ENCODE measurements at places on chromosomes 2 and 18.

- DNase-seq: no peak
These were observed 207.4 kb downstream of the TMEM247 start for GRCh38 chr2:46686811-46687210.

DNA sequence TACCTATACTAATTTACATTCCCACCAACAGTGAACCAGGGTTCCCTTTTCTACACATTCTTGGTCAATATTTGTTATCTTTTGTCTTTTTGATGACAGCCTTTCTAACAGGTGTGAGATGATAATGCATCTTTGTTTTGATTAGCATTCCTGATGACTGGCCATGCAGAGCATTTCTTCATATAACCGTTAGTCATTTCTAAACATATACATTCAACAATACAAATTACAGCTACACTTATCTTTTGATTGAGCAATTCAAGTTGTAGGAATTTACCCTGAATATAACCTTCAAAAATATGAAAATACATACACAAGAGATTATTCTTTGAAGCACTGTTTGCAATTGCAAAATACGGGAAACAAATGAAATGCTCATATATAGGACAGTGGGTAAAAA is 94.9 kb downstream of the TMEM131 start:
- no peak for DNase-seq

DNA sequence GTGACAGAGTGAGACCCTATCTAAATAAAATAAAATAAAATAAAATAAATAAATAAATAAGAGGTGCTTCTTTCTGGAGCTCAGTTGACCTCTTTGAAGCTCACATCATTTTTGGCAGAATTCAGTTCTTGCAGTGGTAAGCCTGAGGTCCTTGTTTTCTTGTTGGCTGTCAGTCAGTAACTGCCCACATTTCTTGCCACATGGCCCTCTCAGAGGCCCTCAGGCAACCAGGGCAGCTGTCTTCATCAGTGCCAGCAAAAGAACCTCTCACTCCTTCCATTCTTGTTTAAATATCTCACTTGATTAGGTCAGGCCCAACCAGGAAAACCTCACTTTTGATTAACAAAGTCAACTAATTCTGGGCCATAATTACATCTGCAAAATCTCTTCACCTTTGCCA is 53.2 kb downstream of the RAPGEF4 start:
- DNase-seq: no peak

- no peak for DNase-seq
These were observed 516.5 kb downstream of the XIRP2 start for GRCh38 chr2:167404627-167405284.

- no peak for DNase-seq
These were observed 14.5 kb upstream of the SEH1L start for GRCh38 chr18:12933327-12933726.

GRCh38 chr2:218831378-218831990 is at the start of gene PRKAG3:
Gene PRKAG3 (minus strand): TSS chr2:218831803.
- DNase-seq: no peak

GRCh38 chr2:215622837-215623236 is 187.0 kb upstream of the FN1 start:
- DNase-seq: no peak

DNA sequence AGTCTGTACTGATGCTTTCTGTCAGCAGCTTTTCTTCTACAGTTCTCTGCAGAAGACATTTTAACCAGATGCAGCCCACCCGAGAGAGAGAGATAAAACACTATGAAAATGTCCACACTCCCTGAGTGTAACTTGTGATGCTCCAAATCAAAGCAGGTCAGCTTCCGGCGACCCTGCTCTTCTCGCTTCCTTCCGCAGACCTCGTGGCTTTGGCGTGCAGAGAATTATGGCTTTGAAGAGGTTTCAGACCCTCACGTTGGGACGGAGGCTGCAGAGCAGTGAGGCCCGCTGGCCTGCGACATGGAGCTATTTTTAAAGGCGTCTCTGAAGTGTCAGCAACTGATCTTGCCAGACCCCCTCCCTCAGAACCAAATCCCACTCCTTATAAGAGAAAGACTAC is 41.8 kb downstream of the TMEM163 start:
- DNase-seq: no peak

DNA sequence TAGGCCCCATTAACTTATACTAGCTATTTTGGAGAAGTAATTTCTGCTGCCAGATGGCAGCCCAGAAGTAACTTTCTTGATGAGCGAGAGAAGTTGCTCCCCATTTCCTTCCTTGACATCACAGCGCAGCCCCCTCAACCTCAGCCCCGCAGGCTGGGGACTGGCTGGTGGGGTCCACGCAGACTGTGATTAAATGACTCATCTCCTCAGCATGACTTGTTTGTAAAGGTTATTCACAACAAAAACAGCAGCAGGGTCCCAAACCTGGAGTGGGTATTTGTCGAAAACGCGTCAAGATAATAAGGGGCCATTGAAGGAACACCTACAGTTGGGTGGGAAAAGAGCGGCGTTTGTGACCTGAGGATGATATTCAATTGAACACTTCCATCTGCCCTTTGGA is 120.6 kb downstream of the TXNL1 start:
- no peak for DNase-seq

DNA sequence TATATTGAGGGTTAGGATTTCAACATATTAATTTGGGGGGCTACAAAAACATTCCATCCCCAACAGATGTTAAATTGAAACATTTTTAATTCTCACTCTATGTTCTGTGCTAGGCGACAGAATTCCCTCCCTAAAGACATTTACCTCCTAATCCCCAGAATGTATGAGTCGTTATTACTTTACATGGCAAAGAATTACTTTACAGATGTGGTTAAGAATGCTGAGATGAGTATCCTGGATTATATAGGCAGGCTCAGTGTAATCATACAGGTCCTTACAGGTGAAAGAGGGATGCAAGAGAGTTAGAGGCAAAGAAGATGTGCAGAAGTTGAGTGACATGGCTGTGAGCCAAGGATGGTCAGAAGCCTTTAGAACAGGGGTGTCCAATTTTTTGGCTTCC is 974.1 kb upstream of the ACVR2A start:
- no peak for DNase-seq

DNA sequence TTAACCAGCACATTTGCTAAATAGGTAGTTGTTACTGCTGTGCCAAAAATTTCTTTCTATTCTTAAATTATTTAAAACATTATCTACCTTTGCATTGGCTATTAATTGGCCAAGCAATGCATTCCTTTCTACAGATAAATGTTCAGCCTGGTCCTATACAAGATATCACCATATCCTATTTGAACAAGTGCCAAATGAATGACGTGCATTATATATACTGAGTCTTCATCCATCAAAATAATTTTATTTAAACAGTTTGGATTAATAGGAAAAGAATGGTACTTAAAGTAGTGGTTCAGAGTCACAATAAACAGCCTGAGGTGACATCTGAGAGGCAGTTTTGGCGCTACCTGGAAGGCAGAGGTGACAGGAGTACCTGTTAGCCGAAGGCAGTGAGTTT is 230.1 kb upstream of the EPAS1 start:
- DNase-seq: no peak

- no peak for DNase-seq
These were observed 38.0 kb upstream of the NEDD4L start for GRCh38 chr18:58005885-58006523.

DNA sequence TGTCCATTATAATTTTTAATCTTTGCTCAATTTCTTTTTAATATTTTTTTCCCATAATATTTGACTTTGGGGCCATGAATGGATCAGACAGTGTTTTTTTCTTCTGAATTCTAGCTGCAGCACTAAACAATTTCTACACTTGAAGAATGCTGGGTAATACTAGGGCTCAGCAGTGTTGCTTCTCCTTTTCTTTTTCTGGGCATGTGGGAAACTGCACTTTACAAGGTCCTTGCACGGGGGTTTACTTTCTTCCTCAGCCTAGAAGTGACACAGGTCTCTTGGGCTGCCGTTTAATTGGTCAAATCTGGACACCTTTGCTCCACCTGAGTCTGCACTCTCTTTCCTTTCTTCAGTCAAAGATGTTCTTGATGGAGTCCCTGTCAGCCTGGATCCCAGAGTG is 135.4 kb upstream of the APCDD1 start:
- DNase-seq: no peak

- DNase-seq: no peak
These were observed 126.6 kb upstream of the CWC22 start for GRCh38 chr2:180133736-180134135.

DNA sequence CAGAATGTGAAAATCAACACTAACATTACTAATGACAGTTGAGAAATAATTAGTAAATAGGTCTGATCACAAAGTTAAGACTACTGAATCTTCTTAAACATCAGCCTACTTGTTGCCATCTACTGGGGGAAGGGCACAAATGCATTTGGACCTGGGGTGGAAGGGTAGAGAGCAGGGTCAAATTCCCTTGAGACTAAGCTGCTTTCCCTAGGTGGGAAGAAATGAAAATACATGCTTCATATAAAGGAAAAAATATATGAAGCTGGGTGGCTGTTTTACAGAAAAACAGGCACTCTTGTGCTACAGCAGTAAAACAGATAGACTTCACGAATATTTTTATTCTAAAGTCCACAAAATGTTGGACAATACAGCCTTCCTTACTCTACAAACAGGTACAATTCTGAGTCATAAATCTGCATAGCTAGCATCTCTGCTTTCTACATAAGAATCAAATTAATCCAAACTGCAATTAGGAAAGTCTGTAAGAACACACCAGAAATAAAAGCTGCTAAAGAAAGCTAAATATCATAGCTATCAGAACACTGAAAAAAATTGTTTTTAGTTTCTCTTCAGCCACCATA is 10.9 kb downstream of the TRIP12 start:
- no peak for DNase-seq

DNA sequence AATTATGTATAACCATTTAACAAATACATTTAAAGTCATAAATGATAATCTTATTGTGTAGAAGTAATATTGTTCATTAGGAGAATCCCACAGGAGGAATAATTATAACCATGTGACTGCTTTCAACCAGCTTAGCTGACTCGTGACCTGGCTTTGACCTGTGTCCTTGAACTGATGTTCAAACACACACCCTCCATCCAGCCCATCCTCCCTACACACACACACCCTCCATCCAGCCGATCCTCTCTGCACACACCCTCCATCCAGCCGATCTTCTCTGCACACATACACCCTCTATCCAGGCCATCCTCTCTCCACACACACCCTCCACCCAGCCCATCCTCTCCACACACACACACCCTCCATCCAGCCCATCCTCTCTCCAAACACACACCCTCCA is 83.5 kb downstream of the EIPR1 start:
- no peak for DNase-seq

DNA sequence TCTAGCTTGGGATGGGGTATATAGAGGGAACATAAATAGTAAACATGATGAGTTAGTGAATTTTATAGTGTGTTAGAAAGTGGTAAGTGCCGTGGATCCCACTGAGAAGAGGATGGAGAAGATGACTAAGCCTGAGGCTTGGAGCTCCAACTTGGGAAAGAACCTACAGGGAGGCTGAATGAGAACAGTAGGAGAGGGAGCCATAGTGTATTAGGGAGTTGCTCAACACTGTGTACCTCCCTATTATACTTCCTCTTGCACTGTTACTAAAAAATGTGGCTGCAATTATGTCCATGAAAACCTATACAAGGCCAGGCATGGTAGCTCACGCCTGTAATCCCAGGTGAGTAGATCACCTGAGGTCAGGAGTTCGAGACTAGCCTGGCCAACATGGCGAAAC is 2.9 kb upstream of the SLC19A3 start:
- DNase-seq: no peak

GRCh38 chr18:3305354-3305762 is 43.4 kb downstream of the MYL12B start:
- no peak for DNase-seq

DNA sequence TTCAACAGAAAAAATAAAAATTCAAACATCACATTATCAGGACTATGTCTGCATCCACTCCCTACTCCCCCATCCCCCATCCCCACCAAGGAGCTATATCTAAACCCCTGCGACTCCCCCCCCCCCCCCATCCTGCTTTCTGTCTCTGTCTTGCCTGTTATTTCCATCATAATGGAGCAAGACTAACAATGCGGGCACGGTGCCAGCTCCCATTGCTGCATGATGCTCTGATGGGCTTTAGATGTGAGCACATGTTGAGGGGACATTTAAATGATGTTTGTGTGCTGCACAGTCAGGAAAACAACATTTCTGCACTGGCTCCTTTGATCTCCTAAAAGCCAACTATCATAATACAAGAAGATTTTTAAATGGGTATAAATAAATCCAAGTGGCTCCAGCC is 644.2 kb upstream of the SETBP1 start:
- DNase-seq: no peak

DNA sequence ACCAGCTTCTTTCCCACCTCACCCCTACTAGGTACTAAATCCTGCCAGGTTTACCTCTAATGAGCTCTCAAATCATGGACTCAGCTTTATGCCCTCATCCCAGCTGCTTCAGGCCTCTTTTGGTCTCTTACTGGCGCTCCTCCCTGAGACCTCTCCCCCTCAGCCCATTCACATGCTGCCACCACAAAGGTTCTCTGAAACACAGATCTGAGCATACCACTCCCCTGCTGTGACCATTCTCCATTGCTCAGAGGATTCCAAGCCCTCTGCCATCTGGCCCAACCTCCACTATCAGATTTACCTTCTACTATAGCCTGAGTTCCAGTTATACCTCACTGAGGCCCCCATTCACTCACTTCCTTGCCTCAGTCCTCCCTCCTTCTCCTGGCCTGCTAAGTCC is 174.8 kb downstream of the ANKRD44 start:
- no peak for DNase-seq

- no peak for DNase-seq
These were observed 122.6 kb upstream of the STK17B start for GRCh38 chr2:196293751-196294515.

- no peak for DNase-seq
These were observed 133.5 kb downstream of the TFCP2L1 start for GRCh38 chr2:121151311-121152109.

- peak; percentile 58 for DNase-seq
These were observed 122.5 kb downstream of the FOXI3 start for GRCh38 chr2:88329815-88330603.

GRCh38 chr2:128262315-128263253 is 56.1 kb downstream of the HS6ST1 start:
- DNase-seq: no peak

- no peak for DNase-seq
These were observed 126.4 kb downstream of the TXNL1 start for GRCh38 chr18:56511996-56512395.

DNA sequence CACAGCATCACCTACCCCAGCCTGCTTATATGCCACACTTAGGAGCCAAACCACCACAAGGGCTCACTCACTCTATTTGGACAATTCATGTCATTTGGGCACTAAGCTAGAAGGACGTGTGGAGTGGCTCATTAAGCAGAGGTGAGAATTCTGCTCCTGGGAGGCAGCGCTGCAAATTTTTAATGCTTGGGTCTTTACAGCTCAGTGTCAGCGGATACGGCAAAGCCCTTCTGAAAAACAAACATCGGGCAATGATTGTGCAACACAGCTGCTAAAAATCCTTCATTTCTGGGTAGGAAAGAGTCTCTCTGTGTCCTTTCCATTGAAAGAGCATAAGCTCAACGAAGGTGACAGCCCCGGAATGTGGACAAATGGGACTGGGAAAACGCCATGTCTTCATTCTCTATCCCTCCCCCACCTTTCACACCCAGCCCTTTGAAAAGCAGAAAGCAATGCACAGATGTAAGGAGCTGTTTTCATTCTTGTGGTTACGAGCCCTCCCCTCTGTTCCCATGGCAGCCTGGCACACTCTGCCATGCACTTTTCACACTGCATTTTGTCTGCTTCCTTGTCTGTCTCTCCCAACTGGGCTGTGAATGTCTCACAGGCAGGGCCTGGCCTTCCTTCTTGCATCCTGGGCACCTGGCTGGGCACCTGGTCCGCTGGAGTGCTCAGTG is 16.0 kb downstream of the TMEM177 start:
- no peak for DNase-seq
